Stimulated activated CD4-positive, alpha-beta T cell treated with anti-CD3 and anti-CD28 coated beads, Interleukin-1b, Interleukin-23, amount 100 ng/mL, for 48 hours (primary cell): ENCODE measurements at places on chromosomes 2 and 18.

- no peak for DNase-seq
These were observed 139.0 kb upstream of the NXPH2 start for GRCh38 chr2:138919120-138919747.

GRCh38 chr2:41579806-41580205 lies 468.0 kb upstream of the PKDCC start:
- DNase-seq = no peak

DNA sequence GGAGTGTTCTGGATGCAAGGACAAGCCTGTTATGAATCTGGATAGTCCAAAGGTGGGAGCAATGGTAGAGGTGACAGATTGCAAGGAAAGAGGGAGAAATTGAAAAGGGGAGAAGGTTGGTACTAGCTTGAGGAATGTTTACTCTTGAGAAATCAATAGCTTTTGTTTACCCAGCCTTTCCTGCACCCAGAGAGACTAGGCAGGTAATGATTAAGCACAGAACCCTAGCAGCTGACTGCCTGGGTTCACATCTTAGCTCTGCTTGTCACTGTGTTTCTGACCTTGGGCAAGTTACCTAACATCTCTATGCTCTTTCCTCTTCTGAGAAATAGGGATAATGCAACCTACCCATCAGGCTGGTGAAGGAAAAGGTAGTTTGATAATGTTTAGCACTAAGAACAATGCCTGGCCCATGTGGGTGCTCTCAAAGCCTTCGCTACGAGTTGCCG lies 178.6 kb downstream of the MGAT5 start:
- DNase-seq = no peak

DNA sequence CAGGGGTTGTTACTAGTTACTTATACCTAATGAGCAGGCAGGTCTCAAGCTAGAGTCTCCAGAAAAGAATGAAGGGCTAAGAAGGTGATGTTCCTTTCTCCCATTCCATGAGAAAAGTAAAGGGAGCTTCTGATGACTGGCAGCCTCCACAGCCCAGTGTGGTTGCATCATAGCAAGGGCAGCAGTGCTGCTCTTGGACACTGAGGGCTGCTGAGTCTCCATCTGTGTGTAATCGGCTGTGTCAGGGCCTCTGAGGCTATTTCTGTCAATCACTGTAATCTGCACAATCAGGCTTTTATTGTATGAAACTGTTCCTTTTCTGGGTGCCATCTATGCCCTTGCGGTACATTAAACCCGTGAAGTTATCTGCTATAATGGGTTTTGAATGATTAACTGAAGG lies 164.1 kb upstream of the FBXO11 start:
- no peak for DNase-seq
